Esophagus squamous epithelium (tissue), 5 donors: ENCODE measurements at places on chromosomes 3 and 15.
A peak's percentile ranks its signal among the peaks of the same experiment; 100 is the strongest.

DNA sequence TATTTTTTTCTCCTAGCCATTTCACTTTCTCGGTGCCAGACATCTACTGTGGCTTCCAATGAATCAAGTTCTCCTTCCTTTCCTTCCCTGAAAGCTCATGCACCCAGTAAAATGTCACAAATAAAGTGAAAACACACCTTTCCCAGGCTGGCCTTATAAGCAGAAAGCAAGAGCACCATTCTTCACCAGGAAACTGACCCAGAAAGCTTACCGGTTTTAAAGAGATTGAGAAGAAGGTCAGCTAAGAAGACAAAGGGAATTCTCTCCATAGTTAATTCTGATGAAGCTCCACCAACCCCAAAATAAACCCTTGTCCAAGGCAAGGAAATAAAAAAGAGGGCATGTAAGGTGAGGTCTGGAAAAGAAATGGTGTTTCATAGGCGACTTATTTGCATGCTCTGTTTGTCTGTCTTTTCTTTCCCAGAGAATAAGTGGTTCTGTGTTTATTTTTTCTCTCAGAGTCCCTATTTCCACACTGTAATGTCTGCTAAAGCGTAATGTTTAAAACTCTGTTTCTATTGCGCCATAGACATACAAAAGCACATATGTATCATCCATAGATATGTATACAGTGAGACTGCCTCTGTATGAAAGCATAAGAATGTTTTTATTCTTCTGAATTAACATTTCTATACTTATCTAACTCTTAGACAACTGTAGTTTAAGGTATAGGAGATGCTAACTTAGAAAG is 2.8 kb downstream of the LSAMP start:
- no peak overlapping the region for H3K27ac ChIP-seq
- no peak overlapping the region for H3K4me3 ChIP-seq
- H3K27me3 ChIP-seq: no peaks in the 10 kb centered on the region
- DNase-seq: no peak

GRCh38 chr15:83477808-83478537 is 30.8 kb downstream of the SH3GL3 start:
- no peaks in the 10 kb centered on the region for H3K36me3 ChIP-seq
- H3K27me3 ChIP-seq: no peaks in the 10 kb centered on the region
- DNase-seq: no peak
- H3K4me1 ChIP-seq: no peaks in the 10 kb centered on the region

- peaks cover 98% of the 10 kb centered on the region for H3K4me1 ChIP-seq
- H3K27ac ChIP-seq: peak overlapping the region; percentile 89
- DNase-seq: no peak
- peak overlapping the region; percentile 2 for H3K4me3 ChIP-seq
Observed at GRCh38 chr3:50164984-50165909, 10.1 kb downstream of the SEMA3F start.

- H3K27me3 ChIP-seq: no peaks in the 10 kb centered on the region
- no peak for DNase-seq
- H3K36me3 ChIP-seq: no peaks in the 10 kb centered on the region
- H3K4me1 ChIP-seq: no peaks in the 10 kb centered on the region
- no peak overlapping the region for H3K4me3 ChIP-seq
- H3K27ac ChIP-seq: no peak overlapping the region
Observed at GRCh38 chr3:142930463-142930862, 33.0 kb downstream of the PAQR9 start.

- H3K27ac ChIP-seq: peak overlapping the region; percentile 17
- no peak overlapping the region for H3K4me3 ChIP-seq
- H3K36me3 ChIP-seq: no peaks in the 10 kb centered on the region
- DNase-seq: no peak
- no peaks in the 10 kb centered on the region for H3K27me3 ChIP-seq
- H3K4me1 ChIP-seq: no peaks in the 10 kb centered on the region
Observed at GRCh38 chr15:39852250-39852649, 67.8 kb downstream of the GPR176 start.

DNA sequence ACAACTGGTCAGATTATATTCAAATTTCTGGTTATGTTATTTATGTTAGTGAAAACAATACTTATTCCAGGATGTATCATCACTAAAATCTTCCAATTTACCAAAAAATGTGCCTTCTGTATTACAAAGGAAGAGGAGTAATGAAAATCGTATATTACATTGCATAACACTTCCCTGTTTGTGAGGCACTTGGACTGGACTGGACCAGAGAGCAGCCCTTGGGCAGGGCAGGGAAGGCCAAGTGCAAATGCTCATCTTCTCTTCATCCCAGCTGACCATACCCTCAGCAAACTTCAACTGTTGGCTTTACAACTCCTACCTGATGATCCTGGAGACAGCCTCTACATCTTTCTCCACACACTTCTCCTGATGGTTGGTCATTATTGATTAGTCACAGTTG is 285.7 kb upstream of the MME start:
- no peak overlapping the region for H3K4me3 ChIP-seq
- no peaks in the 10 kb centered on the region for H3K27me3 ChIP-seq

DNA sequence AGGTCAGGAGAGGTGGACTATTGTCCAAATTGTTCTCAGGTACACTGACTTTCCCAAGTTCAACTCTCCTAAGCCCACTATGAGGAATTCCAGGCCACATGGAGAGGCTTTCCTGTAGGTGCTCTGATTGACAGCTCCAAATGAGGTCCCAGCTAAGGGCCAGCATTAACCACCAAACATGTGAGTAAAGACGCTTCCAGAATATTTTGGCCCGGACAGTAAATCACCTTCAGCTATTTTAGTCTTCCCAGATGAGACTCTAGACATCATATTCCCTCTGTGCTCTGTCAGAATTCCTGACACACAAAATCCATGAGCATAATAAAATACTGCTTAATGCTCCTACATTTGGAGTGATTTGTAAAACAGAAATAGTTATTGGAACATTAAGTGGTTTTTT is 135.5 kb downstream of the TGFBR2 start:
- no peaks in the 10 kb centered on the region for H3K27me3 ChIP-seq
- H3K4me3 ChIP-seq: no peak overlapping the region
- H3K4me1 ChIP-seq: no peaks in the 10 kb centered on the region
- H3K27ac ChIP-seq: no peak overlapping the region
- DNase-seq: no peak

GRCh38 chr3:24548278-24548677 is 53.6 kb upstream of the THRB start:
- H3K4me3 ChIP-seq: no peak overlapping the region
- H3K4me1 ChIP-seq: no peaks in the 10 kb centered on the region
- H3K27me3 ChIP-seq: no peaks in the 10 kb centered on the region
- H3K36me3 ChIP-seq: no peaks in the 10 kb centered on the region

GRCh38 chr3:141415953-141416352 is 47.6 kb downstream of the ZBTB38 start:
- no peaks in the 10 kb centered on the region for H3K36me3 ChIP-seq
- no peaks in the 10 kb centered on the region for H3K27me3 ChIP-seq
- H3K4me3 ChIP-seq: no peak overlapping the region
- H3K27ac ChIP-seq: peak overlapping the region; percentile 93

DNA sequence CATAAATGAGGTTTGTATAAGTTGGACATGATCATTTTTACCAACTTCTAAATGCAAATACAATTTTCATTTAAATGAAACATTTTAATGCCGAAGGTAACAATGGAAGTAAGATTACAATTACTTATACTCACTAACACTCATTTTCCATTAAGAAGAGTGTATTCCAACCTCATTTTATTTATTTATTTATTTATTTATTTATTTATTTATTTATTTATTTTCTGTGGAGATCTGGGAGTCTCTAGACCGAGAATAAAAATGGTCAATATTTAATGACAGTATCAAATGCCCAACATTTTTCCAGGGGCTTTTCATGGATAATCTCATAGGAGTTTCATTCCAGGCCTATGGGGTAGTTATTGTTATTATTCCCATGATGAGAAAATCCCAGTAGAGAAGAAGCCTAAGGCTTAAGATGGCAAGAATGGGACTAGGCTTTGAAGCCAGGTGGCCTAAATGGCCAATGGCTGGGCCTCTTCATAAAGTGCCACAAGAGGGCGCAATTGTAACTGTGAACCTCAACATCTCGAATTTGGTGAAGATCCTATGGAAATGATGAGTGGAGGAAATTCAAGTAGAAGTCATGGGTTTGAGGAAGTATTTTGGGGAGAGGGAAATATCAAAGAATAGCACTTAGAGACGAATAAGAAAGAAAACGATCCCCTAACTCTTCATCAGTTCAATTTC is 21.3 kb downstream of the VGLL3 start:
- no peak overlapping the region for H3K4me3 ChIP-seq
- H3K36me3 ChIP-seq: no peaks in the 10 kb centered on the region
- no peak for DNase-seq
- H3K27me3 ChIP-seq: no peaks in the 10 kb centered on the region

DNA sequence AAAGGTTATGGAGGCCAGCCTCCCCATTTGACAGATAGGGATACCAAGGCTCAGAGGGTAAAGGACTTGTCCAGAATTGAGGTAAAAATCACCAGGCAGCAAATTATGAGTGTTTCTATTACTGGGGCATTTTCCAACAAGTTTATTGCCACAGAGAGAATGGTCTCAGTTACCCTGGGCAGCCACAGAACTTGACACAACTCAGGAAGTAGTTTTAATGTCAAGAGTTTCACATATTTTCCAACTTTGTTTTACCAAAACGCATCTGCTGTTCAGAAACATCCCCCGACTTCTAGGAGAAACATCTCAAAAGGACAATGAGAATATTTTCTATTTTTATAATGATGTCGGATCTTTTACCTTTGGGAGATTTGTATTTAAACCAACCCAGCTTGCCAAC is 107.5 kb upstream of the MRPS22 start:
- H3K27me3 ChIP-seq: no peaks in the 10 kb centered on the region
- DNase-seq: no peak
- H3K27ac ChIP-seq: no peak overlapping the region
- no peaks in the 10 kb centered on the region for H3K36me3 ChIP-seq
- H3K4me3 ChIP-seq: no peak overlapping the region
- H3K4me1 ChIP-seq: peaks cover 19% of the 10 kb centered on the region

DNA sequence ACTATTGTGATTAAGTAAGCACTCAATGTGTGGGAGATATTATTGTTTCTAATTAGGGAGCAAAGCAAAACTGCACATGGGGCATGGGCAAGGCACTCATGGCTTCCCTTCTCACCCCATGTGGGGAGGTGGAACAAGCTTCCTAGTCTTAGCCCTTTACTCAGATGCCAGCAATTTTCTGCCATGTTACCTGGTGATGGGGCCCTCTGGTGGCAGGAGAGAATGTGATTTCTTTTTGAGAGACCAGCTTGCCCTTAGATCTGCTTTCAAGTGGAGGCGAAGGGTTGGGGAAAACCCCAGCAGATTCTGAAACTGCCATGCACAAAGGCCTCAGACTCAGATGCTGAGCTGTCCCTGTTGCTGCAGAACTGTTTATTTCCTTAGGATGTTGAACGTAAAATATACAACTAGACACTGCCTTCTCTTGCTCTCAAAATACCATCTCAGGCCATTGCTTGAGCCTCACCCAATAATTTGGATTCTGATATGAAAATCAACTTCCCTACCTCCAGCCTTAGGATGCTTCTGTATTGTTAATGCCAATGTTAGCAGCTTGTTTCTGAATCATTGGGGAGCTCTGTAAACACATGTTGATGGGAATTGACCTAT is 130.2 kb upstream of the TPRG1 start:
- H3K27me3 ChIP-seq: no peaks in the 10 kb centered on the region

- no peak for DNase-seq
- H3K4me3 ChIP-seq: no peak overlapping the region
- H3K27ac ChIP-seq: no peak overlapping the region
- no peaks in the 10 kb centered on the region for H3K36me3 ChIP-seq
- no peaks in the 10 kb centered on the region for H3K4me1 ChIP-seq
Observed at GRCh38 chr15:63881431-63881830, 47.7 kb upstream of the HERC1 start.

GRCh38 chr15:93527374-93528050 is 438.5 kb upstream of the RGMA start:
- no peaks in the 10 kb centered on the region for H3K27me3 ChIP-seq
- no peak overlapping the region for H3K4me3 ChIP-seq
- H3K4me1 ChIP-seq: no peaks in the 10 kb centered on the region
- no peaks in the 10 kb centered on the region for H3K36me3 ChIP-seq
- H3K27ac ChIP-seq: no peak overlapping the region

GRCh38 chr3:18075799-18076198 is 333.4 kb upstream of the TBC1D5 start:
- H3K27ac ChIP-seq: no peak overlapping the region
- no peaks in the 10 kb centered on the region for H3K4me1 ChIP-seq
- no peak overlapping the region for H3K4me3 ChIP-seq

DNA sequence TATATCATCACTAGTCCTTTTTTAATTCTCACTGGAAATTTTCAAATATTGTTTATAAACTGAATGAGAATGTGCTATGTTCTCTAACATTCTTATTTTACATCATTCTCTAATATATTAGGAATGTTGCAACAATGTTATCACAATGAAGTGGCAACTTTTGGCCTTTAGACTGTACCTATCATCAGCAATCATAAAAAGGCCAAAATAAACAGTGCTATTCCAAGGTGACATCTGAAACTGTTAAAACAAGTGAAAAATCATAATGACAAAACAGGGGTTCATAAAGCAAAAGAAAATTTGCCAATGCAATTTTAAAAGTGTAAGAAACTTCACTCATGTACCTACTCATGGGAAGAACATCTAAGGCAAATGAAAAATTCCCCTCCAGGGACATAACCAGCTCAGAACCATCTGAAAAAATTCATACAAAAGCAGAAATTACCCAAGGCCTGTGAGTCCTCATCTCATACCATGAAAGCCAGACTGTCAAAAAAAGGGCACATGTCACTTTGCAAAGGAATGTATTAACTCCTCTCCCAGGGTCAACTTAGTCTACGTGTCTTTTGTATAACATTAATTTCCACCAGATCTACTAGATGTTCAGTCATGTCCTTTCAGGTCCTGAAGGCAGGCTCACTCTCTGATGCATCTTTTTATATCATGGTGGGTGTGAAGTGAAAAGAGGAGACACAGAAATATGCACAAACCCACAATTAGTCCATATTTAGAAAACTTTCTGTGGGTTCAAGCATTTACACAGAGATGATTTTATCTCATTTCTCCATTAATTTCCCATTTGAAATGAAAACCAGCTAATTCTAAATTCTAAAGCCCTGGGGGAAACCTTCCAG is 211.9 kb downstream of the CBLB start:
- no peak overlapping the region for H3K4me3 ChIP-seq
- H3K36me3 ChIP-seq: no peaks in the 10 kb centered on the region
- no peak overlapping the region for H3K27ac ChIP-seq
- no peaks in the 10 kb centered on the region for H3K4me1 ChIP-seq

DNA sequence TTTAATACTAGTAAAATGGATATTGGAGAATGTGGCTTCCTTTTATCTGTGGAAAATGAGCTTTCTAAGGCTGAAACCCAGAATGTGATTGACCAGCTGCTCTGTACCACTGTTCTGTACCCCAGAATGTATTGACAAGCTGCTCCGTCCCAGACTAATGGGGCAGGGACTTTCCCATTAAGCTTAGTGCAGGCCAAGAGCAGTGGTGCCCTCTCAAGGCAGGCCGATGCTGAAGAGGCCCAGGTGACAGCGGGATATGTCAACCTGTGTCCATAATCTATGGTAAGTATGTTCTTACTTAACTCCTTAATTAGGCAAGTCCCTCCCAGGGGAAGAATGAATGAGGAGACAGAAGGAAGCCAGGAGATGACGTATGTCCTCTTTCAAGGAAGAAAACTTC is 31.1 kb downstream of the SGO1 start:
- H3K4me3 ChIP-seq: no peak overlapping the region
- H3K27me3 ChIP-seq: no peaks in the 10 kb centered on the region
- no peaks in the 10 kb centered on the region for H3K4me1 ChIP-seq
- DNase-seq: no peak
